Pancreas (tissue), 10 donors: ENCODE measurements at places on chromosomes 3 and 15. TPM values are rescaled to one million over a fixed set of nuclear protein-coding genes. Genes with fewer than 3 reads are reported as not detected.

- H3K27me3 ChIP-seq = no peaks in the 10 kb centered on the region
- no peak overlapping the region for H3K4me3 ChIP-seq
- no peak for DNase-seq
Observed at GRCh38 chr3:70360979-70361760, 48.7 kb upstream of the MDFIC2 start.

The SPINK8 gene
- not detected for total RNA-seq

The CEMIP gene
- total RNA-seq = 0.41 TPM

GRCh38 chr15:41917767-41918430 lies 24.0 kb upstream of the SPTBN5 start:
- H3K36me3 ChIP-seq = peaks cover 4% of the 10 kb centered on the region
- H3K4me1 ChIP-seq = peaks cover 48% of the 10 kb centered on the region
- peak overlapping the region; percentile 39 for H3K27ac ChIP-seq
- no peak for DNase-seq
- H3K4me3 ChIP-seq = no peak overlapping the region

The CLDN1 gene
- total RNA-seq = 67.2 TPM

GRCh38 chr3:194976049-194976451 lies 290.4 kb downstream of the FAM43A start:
- H3K36me3 ChIP-seq = no peaks in the 10 kb centered on the region
- no peak for DNase-seq
- no peak overlapping the region for H3K27ac ChIP-seq
- H3K4me3 ChIP-seq = no peak overlapping the region
- H3K4me1 ChIP-seq = no peaks in the 10 kb centered on the region

GRCh38 chr15:62026487-62027262 lies 33.6 kb downstream of the VPS13C start:
- no peaks in the 10 kb centered on the region for H3K36me3 ChIP-seq
- no peak overlapping the region for H3K27ac ChIP-seq
- no peak for DNase-seq
- H3K4me1 ChIP-seq = no peaks in the 10 kb centered on the region

DNA sequence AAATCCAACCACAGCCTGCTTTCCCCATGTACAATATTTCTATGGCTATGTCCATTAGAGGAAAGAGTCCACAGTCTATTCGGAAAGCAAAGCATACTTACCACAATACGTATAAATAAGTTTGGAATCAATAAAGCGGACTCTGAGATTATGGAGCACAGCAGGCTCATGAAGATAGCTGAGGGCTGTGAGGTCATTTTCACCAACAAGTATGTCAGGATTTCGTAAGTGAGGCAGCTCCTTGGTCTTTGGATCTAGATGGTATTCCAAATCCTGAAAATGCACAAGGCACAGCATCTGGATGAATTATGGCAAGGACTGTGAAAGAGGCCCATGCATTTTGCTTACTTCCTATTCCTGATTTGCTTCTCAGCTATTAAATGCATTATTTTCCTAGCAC lies 100.4 kb downstream of the MYO5A start:
- H3K4me1 ChIP-seq = no peaks in the 10 kb centered on the region
- no peaks in the 10 kb centered on the region for H3K27me3 ChIP-seq
- no peak overlapping the region for H3K27ac ChIP-seq
- no peak for DNase-seq
- no peak overlapping the region for H3K4me3 ChIP-seq

GRCh38 chr3:43581343-43581742 lies 40.5 kb downstream of the ANO10 start:
- H3K4me3 ChIP-seq = no peak overlapping the region
- no peak for DNase-seq
- H3K27me3 ChIP-seq = no peaks in the 10 kb centered on the region
- H3K4me1 ChIP-seq = no peaks in the 10 kb centered on the region
- no peak overlapping the region for H3K27ac ChIP-seq
- H3K36me3 ChIP-seq = no peaks in the 10 kb centered on the region

GRCh38 chr3:140904521-140904920 lies 37.1 kb upstream of the SLC25A36 start:
- DNase-seq = no peak
- H3K4me1 ChIP-seq = no peaks in the 10 kb centered on the region
- H3K27me3 ChIP-seq = no peaks in the 10 kb centered on the region
- no peak overlapping the region for H3K4me3 ChIP-seq
- H3K36me3 ChIP-seq = no peaks in the 10 kb centered on the region
- H3K27ac ChIP-seq = no peak overlapping the region

DNA sequence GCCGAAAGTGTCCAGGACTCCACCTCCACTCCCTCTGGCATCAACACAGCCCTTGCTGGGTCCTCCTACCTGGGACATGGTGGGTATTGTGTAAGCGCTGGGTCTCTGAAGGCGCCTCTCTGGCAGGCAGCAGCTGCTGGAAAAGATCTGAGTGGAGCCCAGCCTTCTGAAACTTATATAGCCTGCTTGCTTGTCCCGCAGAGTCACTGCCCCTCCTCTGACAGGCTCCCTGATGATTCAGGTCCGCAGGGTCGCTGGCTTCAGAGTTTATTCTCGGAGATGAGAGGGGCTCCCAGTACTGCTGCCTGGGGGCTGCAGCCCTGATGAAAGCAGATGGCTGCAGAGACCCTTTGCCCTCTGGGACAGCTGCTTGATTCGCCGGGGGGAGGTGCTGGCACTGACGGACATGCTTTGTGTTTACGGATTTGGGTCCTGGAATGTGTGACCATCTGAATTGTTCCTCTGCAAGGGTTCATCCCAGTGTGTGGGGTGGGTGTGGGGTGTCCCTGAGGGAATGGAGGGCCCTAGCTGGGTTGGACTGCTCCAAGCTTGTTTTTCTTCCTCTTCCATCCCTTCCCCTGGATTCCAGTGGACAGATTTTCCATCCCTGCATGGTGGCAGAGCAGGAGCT lies at the start of gene MUSTN1:
Gene MUSTN1, minus strand, starts transcription at position 149 of the 631 bp plus-strand sequence. Its CDS starts 71 bp downstream, at position 78.
- H3K4me1 ChIP-seq = no peaks in the 10 kb centered on the region
- H3K27ac ChIP-seq = no peak within 1 kb of the TSS
- H3K27me3 ChIP-seq = no peaks in the 10 kb centered on the region
- no peak for DNase-seq
- no peak within 1 kb of the TSS for H3K4me3 ChIP-seq

DNA sequence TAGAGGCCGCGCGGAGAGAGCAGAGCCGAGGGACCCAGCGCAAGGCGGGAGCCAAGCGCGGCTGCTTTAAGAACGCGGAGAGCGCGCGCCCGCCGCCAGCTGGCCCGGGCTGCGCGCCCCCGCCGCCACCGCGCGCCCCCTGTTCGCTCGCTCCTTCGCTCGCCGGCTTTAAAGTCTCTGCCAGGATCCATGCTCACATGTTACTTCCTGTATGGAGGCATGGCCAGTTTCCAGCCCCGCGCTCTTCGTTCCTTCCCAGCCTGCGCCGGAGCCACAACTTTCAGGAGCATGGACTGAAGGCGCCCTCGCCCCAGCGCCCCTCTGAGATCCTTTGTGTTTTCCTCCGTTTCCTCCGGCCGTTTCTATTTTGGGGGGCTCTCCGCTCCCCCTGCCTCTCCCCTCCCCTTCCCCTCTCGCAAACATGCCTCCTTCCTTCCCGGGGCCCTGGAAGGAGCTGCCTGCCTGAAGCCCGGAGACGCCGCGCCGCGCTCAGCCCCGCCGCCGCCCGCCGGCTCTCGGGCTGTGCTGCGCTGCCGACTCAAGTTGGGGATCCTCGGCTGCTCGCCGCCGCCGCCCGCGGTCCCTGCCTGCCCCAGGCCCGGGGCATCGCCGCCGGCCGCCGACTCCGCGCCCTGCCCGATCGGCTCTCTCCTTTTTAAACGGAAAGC lies at the start of gene PTPRG:
Gene PTPRG, plus strand, starts transcription at position 198 of the 668 bp plus-strand sequence. CDS start 717 bp downstream, outside the sequence.
- no peaks in the 10 kb centered on the region for H3K27me3 ChIP-seq
- peak; percentile 93 for DNase-seq
- H3K4me3 ChIP-seq = peak within 1 kb of the TSS; percentile 51
- H3K27ac ChIP-seq = peak within 1 kb of the TSS; percentile 82

The UQCC5 gene
- total RNA-seq = 11.2 TPM

GRCh38 chr15:61248790-61249189 lies 19.7 kb upstream of the RORA start:
- H3K27ac ChIP-seq = no peak overlapping the region
- H3K4me3 ChIP-seq = no peak overlapping the region
- H3K4me1 ChIP-seq = no peaks in the 10 kb centered on the region
- H3K27me3 ChIP-seq = no peaks in the 10 kb centered on the region

GRCh38 chr15:100731267-100732152 lies 129.1 kb downstream of the ASB7 start:
- DNase-seq = no peak
- no peak overlapping the region for H3K4me3 ChIP-seq
- H3K27me3 ChIP-seq = no peaks in the 10 kb centered on the region
- no peak overlapping the region for H3K27ac ChIP-seq
- no peaks in the 10 kb centered on the region for H3K4me1 ChIP-seq

- DNase-seq = no peak
- no peak overlapping the region for H3K4me3 ChIP-seq
- no peaks in the 10 kb centered on the region for H3K36me3 ChIP-seq
- no peak overlapping the region for H3K27ac ChIP-seq
Observed at GRCh38 chr3:114585687-114586086, 291.9 kb downstream of the TIGIT start.

DNA sequence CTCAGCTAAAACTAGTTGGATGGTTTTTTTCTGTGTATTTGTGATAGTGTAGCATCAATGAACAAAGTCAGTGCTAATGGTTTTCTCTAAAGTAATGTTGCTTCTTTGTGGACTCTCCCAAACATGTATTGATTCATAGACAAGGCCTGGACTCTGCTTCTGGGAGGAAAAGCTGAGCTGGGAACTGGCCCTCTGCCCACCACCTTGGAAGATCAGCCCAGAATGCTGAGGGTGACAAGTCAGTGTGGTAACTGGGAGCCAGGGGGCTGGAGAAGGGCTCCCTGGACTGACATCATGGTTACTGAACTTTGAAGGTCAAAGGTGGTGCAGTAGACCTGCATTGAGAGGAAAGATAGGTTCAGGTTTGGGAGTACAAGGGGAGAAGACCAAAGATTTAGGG lies 3.0 kb downstream of the ARHGAP31 start:
- no peaks in the 10 kb centered on the region for H3K27me3 ChIP-seq
- H3K4me3 ChIP-seq = no peak overlapping the region
- no peaks in the 10 kb centered on the region for H3K4me1 ChIP-seq
- no peaks in the 10 kb centered on the region for H3K36me3 ChIP-seq
- no peak overlapping the region for H3K27ac ChIP-seq

The ZBBX gene
- not detected for total RNA-seq

The LMOD3 gene
- total RNA-seq = not detected

DNA sequence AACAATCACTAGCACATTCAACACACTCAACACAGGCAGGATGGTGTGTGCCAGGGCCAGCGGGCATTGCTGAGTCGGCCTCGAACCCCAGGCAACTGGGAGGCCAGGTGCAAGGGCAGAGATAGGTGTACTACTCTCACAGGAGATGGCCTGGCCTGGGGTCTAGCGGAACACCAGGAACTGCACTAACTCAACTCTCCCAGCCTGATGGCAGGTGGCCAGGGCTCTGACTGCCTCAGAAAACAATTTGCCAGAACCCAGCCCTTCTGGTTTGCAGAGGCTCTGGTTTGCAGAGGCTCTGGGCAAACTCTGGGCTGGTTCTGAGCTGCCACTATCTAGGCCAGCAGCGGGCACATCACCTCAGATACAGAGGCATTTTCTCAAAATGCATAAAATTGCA lies 229.2 kb upstream of the CHRNA7 start:
- H3K36me3 ChIP-seq = no peaks in the 10 kb centered on the region
- H3K4me3 ChIP-seq = no peak overlapping the region
- no peaks in the 10 kb centered on the region for H3K4me1 ChIP-seq
- DNase-seq = no peak
- H3K27me3 ChIP-seq = no peaks in the 10 kb centered on the region

DNA sequence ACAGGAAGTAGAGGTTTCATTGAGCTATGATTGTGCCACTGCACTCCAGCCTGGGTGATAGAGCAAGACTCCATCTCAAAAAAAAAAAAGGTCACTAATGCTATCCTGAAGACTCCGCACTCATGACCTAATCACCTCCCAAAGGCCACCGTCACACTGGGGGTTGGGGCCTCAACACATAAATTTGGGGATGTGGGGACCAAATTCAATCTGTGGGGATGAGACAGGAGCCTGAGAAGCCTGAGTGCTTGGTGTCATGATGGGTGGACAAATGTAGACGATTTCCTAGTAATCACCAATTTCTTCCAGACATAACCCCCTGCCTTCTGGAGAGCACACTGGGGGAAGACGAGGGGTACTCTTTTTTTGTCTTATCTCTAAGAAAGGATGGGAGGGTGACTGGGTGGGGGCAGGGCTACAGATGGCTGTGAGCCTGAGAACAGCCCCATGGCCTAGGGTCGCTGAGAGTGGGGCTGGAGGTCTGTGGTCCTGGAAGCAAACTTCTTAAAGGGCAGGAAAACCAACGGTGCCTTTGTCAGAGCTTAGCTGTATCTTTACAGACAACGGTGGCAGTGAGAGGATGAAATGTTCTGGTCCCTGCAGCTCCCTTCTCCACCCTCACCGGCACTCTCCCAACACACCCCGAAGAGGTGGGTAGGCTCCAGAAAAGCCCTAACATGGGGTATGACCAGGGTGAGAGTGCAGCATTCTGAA lies 16.6 kb upstream of the KLF13 start:
- DNase-seq = no peak
- H3K27me3 ChIP-seq = no peaks in the 10 kb centered on the region
- no peaks in the 10 kb centered on the region for H3K36me3 ChIP-seq
- H3K4me3 ChIP-seq = no peak overlapping the region

DNA sequence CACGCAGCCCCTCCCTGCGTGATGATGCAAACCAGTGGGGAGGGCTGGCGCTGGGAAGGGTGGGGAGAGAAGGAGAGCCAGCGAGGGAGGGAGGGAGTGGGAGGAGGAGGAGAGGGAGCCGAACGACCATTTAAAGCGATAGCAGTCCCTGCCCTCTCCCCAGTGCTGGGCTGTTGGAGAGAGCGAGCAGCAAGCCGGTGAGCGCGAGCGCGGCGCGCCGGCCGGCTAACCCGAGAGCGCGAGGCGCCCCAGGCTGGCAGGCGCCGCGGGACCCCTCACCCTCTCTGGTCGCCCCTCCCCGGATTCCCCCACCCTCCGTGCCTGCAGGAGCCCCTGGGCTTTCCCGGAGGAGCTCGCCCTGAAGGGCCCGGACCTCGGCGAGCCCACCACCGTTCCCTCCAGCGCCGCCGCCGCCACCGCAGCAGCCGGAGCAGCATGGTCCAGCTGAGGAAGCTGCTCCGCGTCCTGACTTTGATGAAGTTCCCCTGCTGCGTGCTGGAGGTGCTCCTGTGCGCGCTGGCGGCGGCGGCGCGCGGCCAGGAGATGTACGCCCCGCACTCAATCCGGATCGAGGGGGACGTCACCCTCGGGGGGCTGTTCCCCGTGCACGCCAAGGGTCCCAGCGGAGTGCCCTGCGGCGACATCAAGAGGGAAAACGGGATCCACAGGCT lies at the start of gene GRM7:
Gene GRM7, plus strand, starts transcription at position 162 of the 671 bp plus-strand sequence.
- no peaks in the 10 kb centered on the region for H3K4me1 ChIP-seq
- peak within 1 kb of the TSS; percentile 35 for H3K4me3 ChIP-seq
- no peaks in the 10 kb centered on the region for H3K36me3 ChIP-seq
- H3K27ac ChIP-seq = no peak within 1 kb of the TSS

The CCDC80 gene
- 6.8 TPM for total RNA-seq

The SRGAP3 gene
- total RNA-seq = 2.8 TPM

The APEH gene
- total RNA-seq = 48.7 TPM

DNA sequence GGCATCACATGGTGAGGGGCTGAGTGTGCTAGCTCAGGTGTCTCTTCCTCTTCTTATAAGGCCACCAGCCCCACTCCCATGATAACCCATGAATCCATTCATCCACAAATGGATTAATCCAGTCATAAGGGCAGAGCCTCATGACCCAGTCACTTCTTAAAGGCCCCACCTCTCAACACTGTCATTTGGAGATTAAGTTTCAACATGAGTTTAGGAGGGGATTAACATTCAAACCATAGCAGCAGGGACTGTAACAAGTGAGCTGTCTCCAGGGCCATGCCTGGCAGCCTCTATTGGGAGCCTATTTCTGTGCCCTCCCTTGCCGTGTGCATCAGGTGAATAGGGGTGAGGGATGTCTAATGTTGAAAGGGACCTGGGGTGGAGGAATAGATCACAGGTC lies 77.5 kb downstream of the CHRD start:
- H3K36me3 ChIP-seq = no peaks in the 10 kb centered on the region
- no peak for DNase-seq
- H3K27ac ChIP-seq = no peak overlapping the region
- no peak overlapping the region for H3K4me3 ChIP-seq
- H3K4me1 ChIP-seq = no peaks in the 10 kb centered on the region
